ENCODE measurements at places on chromosomes 5 and 9. TPM values are rescaled to one million over a fixed set of nuclear protein-coding genes. Genes with fewer than 3 reads are reported as not detected.

The GRM6 gene
- total RNA-seq = not detected

The SLC25A2 gene
- under 0.01 TPM for total RNA-seq

The DMRT2 gene
- total RNA-seq = 0.77 TPM

The ZDHHC21 gene
- total RNA-seq = 5.3 TPM

The FBP1 gene
- total RNA-seq = not detected

The MEGF10 gene
- total RNA-seq = not detected

The SLC6A19 gene
- total RNA-seq = not detected

The FOXD4 gene
- total RNA-seq = under 0.01 TPM

The SPATA31E1 gene
- total RNA-seq = under 0.01 TPM

The EIF4E1B gene
- total RNA-seq = not detected

The CDH10 gene
- total RNA-seq = not detected

The SMIM33 gene
- total RNA-seq = not detected

The LHX3 gene
- not detected for total RNA-seq

The GFI1B gene
- total RNA-seq = not detected

The LCN2 gene
- total RNA-seq = not detected

The TRIM36 gene
- total RNA-seq = 3.1 TPM

The OBP2B gene
- not detected for total RNA-seq

The DOCK2 gene
- 2.2 TPM for total RNA-seq

The CNTNAP3 gene
- total RNA-seq = 8.0 TPM

The RALGDS gene
- 31.5 TPM for total RNA-seq

The GARNL3 gene
- total RNA-seq = 21.6 TPM

The PRUNE2 gene
- 193 TPM for total RNA-seq

The GABRA1 gene
- not detected for total RNA-seq

The CMYA5 gene
- 1.5 TPM for total RNA-seq

The NPDC1 gene
- total RNA-seq = 5.7 TPM

The ZBTB34 gene
- 9.5 TPM for total RNA-seq

The ECSCR gene
- total RNA-seq = not detected

The ITGA2 gene
- total RNA-seq = 5.7 TPM

The SERF1B gene
- total RNA-seq = 24.0 TPM

The PTGER4 gene
- 0.34 TPM for total RNA-seq

The PAEP gene
- 11.0 TPM for total RNA-seq

The CNTLN gene
- total RNA-seq = 16.0 TPM

The PLGRKT gene
- total RNA-seq = 37.1 TPM

The SPATA6L gene
- total RNA-seq = under 0.01 TPM

The INSYN2B gene
- 0.34 TPM for total RNA-seq

The FREM1 gene
- total RNA-seq = under 0.01 TPM

The IL4 gene
- total RNA-seq = not detected

The FOXD4L3 gene
- under 0.01 TPM for total RNA-seq

The OR1Q1 gene
- not detected for total RNA-seq

The GDA gene
- total RNA-seq = not detected

The PCA3 gene
- 0.34 TPM for total RNA-seq

The MSMP gene
- not detected for total RNA-seq

The HABP4 gene
- 11.0 TPM for total RNA-seq

The CEL gene
- total RNA-seq = under 0.01 TPM

The CCIN gene
- total RNA-seq = not detected

The GRAMD2B gene
- total RNA-seq = 13.3 TPM

The SPATA31A3 gene
- total RNA-seq = not detected

The CARD9 gene
- 0.33 TPM for total RNA-seq

The NEUROG1 gene
- not detected for total RNA-seq

The NAIP gene
- total RNA-seq = 1.7 TPM

The RANBP3L gene
- not detected for total RNA-seq

The FOXD4L6 gene
- not detected for total RNA-seq

The PCDHA6 gene
- total RNA-seq = not detected

The SFXN1 gene
- total RNA-seq = 81.8 TPM

The TRPM6 gene
- total RNA-seq = 0.93 TPM
